ENCODE measurements at places on chromosomes 13 and 19.

DNA sequence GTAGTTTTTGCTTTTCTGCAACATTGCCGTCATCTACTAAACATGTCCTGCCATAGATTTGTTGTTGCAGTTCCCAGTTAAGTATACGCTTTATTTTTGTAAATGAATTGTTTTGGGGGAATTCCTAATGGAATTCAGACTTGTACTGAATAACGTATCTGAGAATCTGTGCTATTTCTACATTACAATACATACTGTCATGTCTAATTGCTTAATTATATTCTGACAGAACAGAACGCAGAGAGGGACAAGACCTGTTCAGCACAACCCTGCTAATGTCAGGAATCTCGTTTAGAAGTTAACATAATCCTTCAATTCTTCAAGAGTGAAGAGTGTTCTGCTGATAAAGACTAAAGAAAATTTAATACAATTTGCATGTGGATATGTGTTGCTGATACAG is 861.1 kb upstream of the KLHL1 start:
- DNase-seq: no peak

GRCh38 chr19:37692956-37693620 is 26.5 kb downstream of the ZNF607 start:
- no peak for DNase-seq

DNA sequence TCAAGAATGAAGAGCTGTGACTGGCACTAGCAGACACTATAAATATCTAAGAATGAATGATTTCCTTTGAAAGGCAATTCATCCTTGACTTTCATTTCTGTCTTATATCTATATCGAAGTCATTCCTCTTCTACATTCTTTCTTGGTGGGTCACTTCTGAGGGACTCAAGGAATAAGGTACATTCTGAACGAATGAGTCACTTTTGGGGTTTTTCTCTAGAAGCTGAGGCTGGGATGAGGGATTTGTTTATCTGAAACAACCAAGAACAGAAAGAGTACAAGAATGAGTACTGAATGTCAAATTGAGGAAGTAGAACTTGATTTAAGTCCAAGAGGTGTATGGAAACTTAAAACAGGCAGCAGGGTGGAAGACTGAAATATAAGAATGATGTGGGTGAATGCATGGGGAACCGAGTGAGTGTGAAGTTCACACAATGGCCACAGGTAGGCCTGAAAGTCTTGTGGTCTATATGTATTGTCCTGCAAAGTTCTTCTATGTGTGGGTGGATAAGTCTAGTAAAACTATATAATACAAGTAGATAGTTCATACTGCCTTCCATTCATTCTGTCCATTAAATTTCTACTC is 343.9 kb downstream of the OXGR1 start:
- no peak for DNase-seq

DNA sequence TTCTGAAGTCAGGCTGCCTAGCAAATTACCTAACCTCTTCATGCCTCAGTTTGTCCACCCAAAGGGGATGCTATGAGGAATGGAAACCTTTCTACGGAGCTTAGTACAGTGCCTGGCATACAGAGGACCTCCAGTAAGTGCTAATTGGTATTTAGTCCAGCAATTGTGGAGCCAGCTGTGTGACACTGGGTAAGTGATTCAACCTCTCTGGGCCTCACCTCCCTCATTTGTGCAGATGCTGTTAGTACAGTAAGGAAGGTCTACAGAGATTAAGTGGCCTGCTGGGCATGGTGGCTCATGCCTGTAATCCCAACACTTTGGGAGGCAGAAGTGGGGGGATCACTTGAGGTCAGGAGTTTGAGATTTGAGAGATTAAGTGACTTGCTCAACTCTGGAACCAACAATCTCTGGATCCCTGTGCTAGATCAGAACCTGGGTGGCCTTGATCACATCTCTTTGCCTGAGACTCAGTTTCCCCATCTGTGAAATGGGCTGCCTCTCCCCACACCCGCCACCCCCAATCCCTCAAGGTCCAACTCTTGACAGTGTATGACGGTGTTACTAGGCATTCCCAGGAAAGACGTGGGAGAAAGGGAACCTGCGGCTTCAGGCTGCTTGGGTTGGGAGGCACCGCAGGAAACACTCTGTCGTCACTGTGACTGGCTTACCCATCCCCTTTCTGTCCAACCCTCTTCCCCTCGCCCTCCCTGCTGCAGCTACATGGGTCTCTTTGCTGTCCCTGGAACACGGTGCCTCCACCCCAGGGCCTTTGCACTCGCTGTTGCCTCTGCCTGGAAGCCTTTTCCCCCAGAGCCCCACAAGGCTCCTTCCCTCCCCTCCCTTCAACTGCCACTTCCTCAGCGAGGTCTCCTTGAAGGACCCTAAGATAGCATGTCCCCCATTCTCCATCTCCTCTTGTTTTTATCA is 18.3 kb downstream of the PRKD2 start:
- DNase-seq: no peak

GRCh38 chr13:109361562-109362289 is 424.7 kb downstream of the IRS2 start:
- DNase-seq: no peak

DNA sequence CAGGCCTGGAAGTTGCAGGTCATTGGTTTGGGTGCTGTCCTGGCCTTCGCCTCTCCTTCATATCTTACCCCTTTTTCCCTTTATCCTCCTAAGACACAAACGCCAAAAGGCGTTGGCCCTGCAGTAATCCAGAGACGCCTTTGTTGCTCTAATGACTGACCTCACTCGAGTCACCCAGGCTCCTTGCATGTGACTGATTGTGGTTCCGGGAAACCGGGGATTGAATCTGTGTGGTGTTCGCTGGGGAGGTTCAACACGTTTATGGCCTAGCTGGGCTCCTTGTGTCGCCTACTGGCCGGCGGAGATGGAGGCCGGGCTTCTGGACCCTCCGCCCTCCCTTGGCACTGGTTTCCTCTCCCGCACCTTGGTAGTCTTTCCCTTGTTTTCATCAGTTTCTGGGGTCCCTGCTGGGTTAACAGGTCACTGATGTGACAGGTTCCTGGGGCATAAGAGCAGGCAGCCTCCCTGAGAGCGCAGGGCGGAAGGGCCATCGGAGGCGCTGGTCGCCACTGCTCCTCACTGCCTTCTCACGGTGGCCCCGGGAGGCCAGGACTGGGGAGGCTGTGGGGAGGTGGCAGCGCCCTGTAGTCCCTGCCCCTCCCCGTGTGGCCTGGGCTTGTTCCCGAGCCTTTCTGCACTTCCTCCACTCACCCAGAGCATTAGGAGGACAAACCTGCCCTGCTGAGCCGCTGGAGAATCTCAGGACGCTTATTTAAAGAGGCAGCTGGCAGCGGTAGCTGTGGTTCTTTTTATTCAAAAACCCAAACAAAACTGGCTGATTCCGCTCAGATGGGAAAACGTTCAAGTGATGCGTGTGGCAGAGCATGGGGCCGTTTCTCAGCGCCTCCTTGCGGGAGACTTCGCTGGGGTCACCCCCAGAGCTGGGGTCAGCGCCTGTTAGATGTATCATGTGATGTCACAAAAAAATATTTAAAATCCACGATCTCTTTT is 18.1 kb upstream of the NDUFS7 start:
- DNase-seq: no peak

- DNase-seq: no peak
These were observed 9.9 kb upstream of the PLA2G4C start for GRCh38 chr19:48120505-48120904.

- DNase-seq: no peak
These were observed 341.4 kb downstream of the PCDH9 start for GRCh38 chr13:66888698-66889097.

DNA sequence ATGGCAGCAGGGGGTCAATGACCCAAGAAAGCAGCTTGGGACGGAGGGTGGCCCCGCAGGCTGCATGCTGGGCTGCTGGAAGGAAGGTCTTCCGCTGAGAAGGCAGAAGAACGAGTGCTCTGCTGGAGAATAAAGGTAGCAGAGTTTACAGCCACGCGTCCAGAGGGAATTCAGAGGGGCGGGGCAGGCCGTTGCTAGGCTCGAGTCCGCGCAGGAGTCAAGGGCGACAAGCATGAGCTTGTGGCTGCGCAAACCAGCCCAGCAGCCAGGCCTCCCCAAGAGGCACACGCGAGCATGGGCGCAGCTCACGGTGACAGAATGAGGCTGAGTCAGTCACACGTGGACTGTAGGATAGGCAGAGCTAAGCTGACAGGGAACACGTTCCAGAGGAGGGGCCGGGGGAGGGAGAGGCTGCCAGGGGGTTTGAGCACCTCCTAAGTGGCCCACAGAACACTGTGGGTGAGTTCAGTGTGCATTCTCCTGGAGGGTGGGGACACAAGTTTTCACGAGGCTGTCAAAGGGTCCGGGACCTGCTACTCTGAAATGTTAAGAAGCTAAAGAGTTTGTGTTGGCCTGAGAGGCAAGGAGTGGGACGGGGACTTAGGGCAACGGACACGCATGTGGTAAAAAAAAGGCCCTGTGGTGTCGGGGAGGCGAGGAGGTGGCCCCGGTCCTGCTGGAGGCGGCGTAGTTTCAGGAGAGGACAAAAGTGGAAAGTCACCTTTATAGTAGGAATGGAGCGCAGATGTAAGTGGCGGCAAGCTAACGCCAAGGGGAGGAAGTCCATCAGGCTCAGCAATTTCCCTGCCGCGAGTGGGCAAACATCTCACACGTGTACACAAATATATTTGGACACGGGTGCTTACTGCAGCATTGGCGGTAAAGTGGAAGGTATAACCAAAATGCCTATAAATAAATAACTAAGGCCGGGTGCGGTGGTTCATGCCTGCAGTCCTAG is 17.7 kb downstream of the RFX2 start:
- DNase-seq: no peak

GRCh38 chr13:73171926-73172325 is 113.1 kb downstream of the KLF5 start:
- no peak for DNase-seq

DNA sequence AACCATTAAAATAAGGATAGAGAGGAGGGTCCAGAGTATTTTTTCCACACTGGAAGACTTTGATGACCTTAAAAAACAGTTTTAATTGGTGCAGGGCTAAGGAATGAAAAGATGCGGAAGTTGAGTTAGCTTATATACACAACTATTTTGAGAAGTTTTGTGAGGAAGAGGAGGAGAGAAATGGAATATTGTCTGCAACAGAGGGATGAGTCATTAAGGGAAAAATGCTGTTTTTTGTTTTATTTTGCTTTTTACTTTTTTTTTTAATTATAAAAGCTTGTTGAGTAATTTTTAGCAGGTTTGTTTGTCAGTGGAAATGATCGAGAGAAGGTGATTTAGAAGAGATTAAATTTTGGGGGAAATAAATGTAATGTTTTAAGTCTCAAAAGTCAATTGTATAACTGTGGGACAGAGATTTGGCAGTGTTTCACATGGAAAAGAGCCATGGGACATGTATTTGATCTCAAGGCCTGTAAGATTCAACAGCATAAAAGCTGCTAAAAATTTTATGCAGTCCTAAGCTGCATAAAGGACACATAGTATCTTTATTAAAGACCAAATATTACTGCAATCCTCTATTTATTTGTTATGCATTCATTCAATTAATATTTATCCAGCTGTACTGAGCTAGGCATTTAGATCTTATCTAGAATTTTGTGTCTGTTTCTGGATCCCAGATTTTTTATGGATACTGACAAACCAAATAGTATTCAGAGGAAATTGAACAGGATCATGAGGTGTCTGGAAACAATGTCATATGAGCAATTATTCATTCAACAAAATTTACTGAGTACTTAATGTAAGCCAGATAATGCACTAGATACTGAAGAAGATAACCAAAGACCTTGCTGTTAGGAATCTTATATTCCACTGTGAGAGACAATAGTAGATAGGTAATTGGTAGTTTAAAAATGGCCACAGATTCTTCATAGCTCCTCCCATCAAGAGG is 72.7 kb downstream of the DNAJC15 start:
- DNase-seq: no peak

DNA sequence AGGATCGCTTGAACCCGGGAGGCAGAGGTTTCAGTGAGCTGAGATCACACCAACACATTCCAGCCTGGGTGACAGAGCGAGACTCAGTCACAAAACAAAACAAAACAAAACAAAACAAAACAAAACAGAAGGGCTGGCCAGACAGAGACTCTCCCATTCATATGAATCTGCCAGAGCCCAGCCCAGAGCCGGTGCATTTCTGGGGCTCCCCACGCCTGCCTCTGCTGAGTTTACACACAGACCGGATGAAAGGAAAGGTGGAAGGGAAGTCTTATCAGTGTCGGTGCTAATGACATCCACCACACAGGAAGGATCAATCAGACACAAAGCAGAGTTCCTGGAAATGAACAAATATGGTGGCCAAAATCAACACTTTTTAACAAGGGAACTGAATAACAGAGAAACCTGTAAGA is 6.8 kb downstream of the TRAPPC6A start:
- DNase-seq: no peak

DNA sequence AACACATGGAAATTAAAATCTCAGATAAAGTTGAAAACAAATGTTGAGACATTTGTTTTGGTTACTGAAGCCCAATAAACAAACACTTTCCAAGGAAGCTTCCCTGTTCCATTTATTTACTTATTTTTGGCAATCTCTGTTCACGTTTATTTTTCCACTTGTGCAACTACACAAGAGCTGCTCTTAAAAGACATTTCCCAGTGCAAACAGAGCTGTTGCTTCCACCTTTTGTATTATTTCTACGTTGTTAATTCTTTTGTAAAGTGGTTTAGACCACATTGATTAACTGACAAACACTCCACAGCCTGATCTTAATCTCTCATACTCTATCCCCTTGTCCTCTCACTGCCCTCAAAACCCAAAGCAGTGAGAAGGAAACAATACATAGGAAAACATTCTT is 757.6 kb downstream of the LIG4 start:
- DNase-seq: no peak

GRCh38 chr13:31114641-31115040 is 47.1 kb downstream of the HSPH1 start:
- no peak for DNase-seq

DNA sequence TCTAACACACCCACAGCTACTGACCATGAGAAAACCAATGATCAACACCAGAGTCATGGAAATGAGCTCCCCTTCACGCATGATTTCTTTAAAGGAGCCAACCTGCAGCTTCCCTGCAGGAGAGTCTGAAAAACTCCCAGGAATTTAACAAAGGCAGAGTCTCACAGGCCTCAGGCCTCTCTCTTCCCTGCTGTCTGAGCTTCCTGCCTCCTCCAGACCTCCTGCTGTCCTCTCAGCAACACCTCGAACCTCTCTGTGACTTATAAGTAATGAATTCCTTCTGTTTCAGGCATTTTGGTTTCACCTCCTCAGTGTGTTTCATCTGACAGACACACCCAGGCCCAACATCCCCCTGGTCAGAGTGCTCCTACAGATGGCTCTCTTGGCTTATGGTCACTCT is 1044.4 kb downstream of the UQCRFS1 start:
- DNase-seq: no peak

Data from stimulated activated CD4-positive, alpha-beta T cell treated with anti-CD3 and anti-CD28 coated beads, Interleukin-4, amount 100 ng/mL, for 4 hours (primary cell).